ENCODE measurements at places on chromosomes 3 and 15.

DNA sequence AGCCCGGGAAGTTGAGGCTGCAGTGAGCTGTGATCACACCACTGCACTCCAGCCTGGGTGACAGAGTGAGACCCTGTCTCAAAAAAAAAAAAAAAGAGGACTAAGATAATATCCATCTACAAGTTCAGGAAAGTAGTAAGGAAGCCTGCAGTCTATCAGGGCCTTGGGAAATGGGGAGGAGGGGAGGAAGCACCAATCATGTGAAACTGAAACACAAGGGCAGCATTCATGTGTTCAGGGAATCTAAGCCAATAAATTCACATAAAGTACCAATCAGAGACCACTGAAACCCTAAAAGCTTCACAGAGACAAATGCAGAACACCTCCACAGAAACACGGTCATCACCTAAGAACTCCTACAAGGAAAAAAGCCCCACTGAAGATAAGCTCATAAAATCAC is 22.9 kb upstream of the HHATL start:
- no peak overlapping the region for H3K27ac ChIP-seq
- no peaks in the 10 kb centered on the region for H3K4me1 ChIP-seq
- H3K36me3 ChIP-seq = no peaks in the 10 kb centered on the region
- peaks cover 18% of the 10 kb centered on the region for H3K27me3 ChIP-seq
- H3K4me3 ChIP-seq = no peak overlapping the region

- no peak for DNase-seq
- H3K4me3 ChIP-seq = no peak overlapping the region
- H3K27ac ChIP-seq = no peak overlapping the region
- peaks cover 65% of the 10 kb centered on the region for H3K4me1 ChIP-seq
These were observed 30.2 kb downstream of the SEMA7A start for GRCh38 chr15:74403588-74403919.

DNA sequence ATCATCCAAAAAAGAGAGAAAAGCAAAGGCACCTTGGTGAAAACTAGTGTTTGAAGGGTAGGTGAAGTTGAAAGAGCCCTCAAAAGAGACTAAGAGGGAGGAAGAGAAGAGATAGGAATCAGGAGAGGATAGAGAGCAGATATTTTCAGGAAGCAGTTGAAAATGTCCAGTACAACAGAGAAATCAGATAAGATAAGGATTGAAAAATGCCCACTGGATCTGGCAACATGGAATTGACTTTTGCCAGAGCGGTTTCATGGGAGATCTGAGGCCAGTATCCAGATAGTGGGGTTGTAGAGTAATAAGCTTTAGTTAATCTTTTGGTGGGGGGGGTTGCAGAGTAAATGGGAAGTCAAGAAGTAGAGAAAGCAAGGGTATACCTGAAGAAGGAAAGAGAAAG is 337.4 kb downstream of the IL5RA start:
- no peaks in the 10 kb centered on the region for H3K36me3 ChIP-seq
- DNase-seq = no peak
- H3K27me3 ChIP-seq = no peaks in the 10 kb centered on the region
- no peak overlapping the region for H3K4me3 ChIP-seq
- no peaks in the 10 kb centered on the region for H3K4me1 ChIP-seq
- H3K27ac ChIP-seq = no peak overlapping the region

DNA sequence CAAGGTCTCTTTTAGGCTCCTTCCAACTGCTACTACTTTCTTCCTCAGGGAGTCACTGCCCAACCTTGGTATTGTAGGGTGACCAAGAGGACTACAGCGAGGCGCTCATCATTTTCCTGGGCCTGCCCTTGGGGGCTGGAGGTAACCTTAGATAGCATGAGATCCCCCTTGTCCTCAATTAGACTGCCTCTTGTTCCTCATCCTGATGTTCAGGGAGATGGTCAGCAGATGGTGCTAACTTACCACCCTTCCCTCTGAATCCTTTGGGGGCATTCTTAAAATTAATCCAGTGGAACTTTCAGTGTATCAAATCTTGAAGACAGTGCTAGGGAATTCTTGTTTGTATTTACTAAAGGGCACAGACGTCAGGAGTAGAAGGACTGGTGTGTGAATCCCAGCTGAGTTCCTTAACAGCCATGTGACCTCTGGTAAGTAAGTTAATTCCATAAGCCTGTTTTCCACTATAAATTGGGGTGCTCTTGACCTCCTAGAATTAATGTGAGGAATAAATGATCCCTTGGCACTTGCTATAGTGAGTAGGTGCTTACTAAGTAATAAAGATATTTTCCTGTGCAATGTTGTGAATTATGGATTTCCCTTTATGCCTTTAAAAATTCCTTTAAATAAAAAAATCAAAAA is 4.1 kb upstream of the CLPX start:
- H3K27ac ChIP-seq = no peak overlapping the region
- H3K4me1 ChIP-seq = peaks cover 4% of the 10 kb centered on the region
- H3K4me3 ChIP-seq = no peak overlapping the region
- H3K27me3 ChIP-seq = no peaks in the 10 kb centered on the region
- no peaks in the 10 kb centered on the region for H3K36me3 ChIP-seq

GRCh38 chr3:18372786-18373405 is 52.2 kb downstream of the SATB1 start:
- peaks cover 18% of the 10 kb centered on the region for H3K36me3 ChIP-seq
- H3K4me1 ChIP-seq = no peaks in the 10 kb centered on the region
- H3K27me3 ChIP-seq = no peaks in the 10 kb centered on the region
- H3K27ac ChIP-seq = no peak overlapping the region
- H3K4me3 ChIP-seq = no peak overlapping the region

- H3K27ac ChIP-seq = no peak overlapping the region
- no peak overlapping the region for H3K4me3 ChIP-seq
- no peaks in the 10 kb centered on the region for H3K36me3 ChIP-seq
- no peaks in the 10 kb centered on the region for H3K4me1 ChIP-seq
These were observed 28.9 kb upstream of the SNRPA1 start for GRCh38 chr15:101323793-101324523.

- H3K36me3 ChIP-seq = peaks cover 37% of the 10 kb centered on the region
- no peaks in the 10 kb centered on the region for H3K27me3 ChIP-seq
- no peaks in the 10 kb centered on the region for H3K4me1 ChIP-seq
- H3K4me3 ChIP-seq = no peak overlapping the region
- H3K27ac ChIP-seq = no peak overlapping the region
These were observed 22.8 kb upstream of the CYFIP1 start for GRCh38 chr15:23002920-23003319.

DNA sequence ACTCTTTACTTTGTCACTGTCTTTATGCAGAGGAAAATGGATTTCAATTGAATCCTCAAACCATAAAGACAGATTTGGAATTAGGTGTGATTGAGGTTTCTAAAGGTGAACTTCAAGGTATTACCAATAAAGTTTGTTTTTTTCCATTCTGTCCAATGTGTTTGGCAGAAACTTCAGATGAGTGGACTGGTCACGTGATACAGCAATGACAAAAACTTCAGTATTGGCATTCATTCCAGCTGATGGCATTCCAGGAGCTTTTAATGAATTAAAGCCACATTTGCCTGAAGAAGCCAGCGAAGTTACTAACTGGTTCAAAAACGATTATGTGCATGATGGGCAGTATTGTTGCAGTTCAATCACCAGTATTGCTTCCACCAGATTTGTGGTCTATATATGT is 4.5 kb upstream of the MASP1 start:
- no peak overlapping the region for H3K4me3 ChIP-seq
- DNase-seq = no peak
- H3K27me3 ChIP-seq = no peaks in the 10 kb centered on the region
- no peaks in the 10 kb centered on the region for H3K36me3 ChIP-seq

GRCh38 chr3:38314112-38314763 is 32.1 kb downstream of the SLC22A14 start:
- no peak overlapping the region for H3K27ac ChIP-seq
- H3K36me3 ChIP-seq = no peaks in the 10 kb centered on the region
- H3K27me3 ChIP-seq = peaks cover 9% of the 10 kb centered on the region

DNA sequence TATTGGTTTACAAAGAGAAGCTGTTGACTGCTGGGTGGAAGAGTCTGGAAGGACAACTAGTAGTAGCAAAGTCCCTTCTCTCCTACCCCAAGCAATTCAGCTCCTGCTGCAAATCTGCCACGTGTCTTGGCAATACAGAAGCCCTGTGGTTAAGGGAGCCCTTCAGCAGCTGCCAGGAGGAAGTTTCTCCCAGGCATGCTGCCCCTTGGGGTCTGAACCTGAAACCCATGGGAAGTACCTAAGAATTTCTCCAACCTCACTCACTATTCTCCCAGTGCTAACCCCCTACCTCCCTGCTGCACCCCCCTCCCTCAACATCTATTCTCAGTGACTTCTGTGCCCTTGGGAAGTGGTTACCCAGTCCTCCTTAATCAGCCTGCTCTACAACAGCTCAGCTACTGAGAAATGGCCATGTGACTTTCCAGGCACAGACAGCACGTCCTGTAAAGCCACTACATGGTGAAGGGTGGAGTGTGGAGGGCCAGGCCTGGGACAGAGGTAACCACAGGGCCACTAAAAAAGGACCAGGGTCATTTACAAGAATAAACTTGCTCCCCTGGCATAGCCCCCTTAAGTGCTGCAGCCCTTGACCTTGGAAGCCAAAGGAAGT is 316.6 kb downstream of the NTRK3 start:
- H3K36me3 ChIP-seq = no peaks in the 10 kb centered on the region
- H3K4me1 ChIP-seq = no peaks in the 10 kb centered on the region
- H3K27ac ChIP-seq = no peak overlapping the region
- no peak for DNase-seq

DNA sequence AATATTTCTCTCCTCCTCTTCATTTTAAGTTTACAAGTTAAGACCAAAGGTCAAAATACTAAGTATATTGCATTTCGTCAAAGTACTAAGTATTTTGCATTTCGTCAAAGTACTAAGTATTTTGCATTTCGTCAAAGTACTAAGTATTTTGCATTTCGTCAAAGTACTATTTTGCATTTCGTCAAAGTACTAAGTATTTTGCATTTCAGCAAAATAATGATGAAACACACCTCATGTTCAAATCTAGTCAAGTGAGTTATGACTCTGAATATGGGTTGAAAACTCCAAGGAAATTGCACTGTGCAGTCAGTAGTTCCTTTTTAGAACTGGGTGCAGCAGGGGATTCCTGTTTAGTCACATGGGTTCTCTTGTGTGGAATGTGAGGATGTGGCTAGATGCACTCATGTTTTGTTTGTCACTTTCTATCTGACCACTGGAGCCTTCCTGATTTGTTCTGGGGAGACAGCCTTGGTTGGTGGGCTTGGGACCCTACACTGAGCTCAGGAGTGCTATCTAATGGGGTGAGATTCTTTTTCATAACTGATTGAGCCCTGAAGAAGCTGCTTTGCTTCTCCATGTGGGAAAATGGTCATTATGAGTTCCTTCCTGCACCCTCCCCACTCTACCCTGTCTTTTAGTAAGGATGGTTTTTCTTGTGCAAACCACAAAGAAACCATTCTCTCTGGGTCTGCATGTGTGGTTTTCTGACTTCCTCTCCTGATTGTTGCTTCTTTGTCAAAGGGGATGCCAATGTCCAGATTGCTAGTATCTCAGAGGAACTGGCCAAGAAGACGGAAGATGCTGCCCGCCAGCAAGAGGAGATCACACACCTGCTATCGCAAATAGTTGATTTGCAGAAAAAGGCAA is 73.4 kb downstream of the CCK start:
- H3K27me3 ChIP-seq = no peaks in the 10 kb centered on the region
- H3K4me3 ChIP-seq = no peak overlapping the region
- peaks cover 4% of the 10 kb centered on the region for H3K4me1 ChIP-seq
- peak; percentile 50 for DNase-seq
- H3K36me3 ChIP-seq = peaks cover 43% of the 10 kb centered on the region

GRCh38 chr3:41320953-41321641 is 121.8 kb downstream of the CTNNB1 start:
- no peak overlapping the region for H3K27ac ChIP-seq
- no peak for DNase-seq
- H3K4me3 ChIP-seq = no peak overlapping the region
- peaks cover 8% of the 10 kb centered on the region for H3K4me1 ChIP-seq

DNA sequence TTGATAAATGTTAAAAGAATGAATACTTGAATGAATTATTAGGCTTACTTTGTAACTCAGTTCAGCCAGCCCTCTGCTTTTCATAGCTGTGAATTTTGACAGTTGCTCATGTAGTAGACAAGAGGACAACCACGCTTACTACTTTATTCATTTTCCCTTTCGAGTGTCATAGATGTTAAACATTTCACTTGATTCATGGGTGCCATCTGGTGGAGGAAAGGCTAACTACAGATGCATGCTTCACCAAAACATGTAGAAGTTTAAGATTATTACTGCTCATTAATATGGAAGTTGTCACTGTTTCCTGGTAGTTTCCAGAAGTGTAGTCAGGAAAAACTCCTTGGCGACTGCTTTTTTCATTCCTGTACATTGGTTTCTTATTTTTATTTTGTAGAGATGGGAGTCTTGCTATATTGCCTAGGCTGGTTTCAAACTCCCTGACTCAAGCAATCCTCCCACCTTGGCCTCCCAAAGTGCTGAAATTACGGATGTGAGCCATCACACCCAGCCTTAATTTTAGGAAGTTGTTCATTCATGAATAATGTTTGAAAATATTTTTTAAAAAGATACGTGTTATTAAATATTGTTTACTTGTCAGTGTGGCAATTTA is 163.2 kb downstream of the B3GALNT1 start:
- no peak overlapping the region for H3K27ac ChIP-seq
- H3K4me1 ChIP-seq = no peaks in the 10 kb centered on the region
- DNase-seq = peak; percentile 79

DNA sequence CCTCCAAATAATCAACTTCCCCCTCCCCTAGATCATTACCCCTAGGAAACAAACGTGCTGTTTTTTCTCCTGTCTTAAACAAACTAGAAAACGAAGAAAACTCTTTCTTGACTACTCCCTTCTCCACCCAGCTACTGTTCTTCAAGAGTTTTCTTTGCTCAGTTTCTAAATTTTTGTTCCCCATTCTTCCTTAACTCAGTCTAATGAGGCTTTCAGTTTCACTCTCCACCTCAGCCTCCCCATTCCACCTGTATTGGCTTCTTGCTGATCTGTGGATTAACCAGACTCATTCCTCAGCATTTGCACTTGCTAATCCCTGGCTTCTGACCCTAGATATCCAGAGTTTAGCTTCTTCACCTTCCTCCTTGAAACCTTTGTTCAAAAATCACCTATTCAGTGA is 26.8 kb downstream of the SERPINI1 start:
- no peaks in the 10 kb centered on the region for H3K4me1 ChIP-seq
- no peak for DNase-seq
- H3K36me3 ChIP-seq = no peaks in the 10 kb centered on the region
- no peaks in the 10 kb centered on the region for H3K27me3 ChIP-seq

DNA sequence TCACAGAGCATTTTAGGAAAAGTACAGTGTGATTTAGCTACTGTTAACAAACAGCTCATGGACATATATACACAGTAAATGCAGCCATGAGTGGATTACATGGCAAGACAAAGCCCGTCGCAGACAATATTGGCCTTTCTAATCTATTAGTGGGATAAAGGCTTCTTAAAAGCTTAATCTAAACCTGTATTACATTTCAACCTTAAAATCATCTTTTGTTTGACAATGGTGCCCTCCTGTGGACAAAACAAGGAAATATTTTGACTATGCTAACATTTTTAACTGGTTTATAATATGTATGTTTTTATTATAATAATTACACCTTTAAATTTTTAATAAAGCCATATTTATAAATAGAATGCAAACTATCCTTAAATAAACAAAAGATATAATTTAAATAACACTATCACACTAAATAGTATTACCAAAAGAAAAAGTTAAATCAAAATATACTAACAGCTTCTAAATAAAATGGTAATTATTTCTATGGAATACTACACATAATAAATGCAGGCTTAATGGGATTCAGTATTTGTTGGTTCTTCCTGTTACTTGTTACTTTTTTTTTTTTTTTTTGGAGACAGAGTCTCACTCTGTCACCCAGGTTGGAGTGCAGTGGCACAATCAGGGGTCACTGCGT is 38.6 kb downstream of the TAFA4 start:
- no peaks in the 10 kb centered on the region for H3K36me3 ChIP-seq
- no peaks in the 10 kb centered on the region for H3K4me1 ChIP-seq
- DNase-seq = peak; percentile 50
